Mesenteric fat pad (tissue), 1 donor: ENCODE measurements at places on chromosomes 3 and 15. TPM values are rescaled to one million over a fixed set of nuclear protein-coding genes. Genes with fewer than 3 reads are reported as not detected.
A peak's percentile ranks its signal among the peaks of the same experiment; 100 is the strongest.

Gene GRM7
- total RNA-seq: 0.16 TPM

DNA sequence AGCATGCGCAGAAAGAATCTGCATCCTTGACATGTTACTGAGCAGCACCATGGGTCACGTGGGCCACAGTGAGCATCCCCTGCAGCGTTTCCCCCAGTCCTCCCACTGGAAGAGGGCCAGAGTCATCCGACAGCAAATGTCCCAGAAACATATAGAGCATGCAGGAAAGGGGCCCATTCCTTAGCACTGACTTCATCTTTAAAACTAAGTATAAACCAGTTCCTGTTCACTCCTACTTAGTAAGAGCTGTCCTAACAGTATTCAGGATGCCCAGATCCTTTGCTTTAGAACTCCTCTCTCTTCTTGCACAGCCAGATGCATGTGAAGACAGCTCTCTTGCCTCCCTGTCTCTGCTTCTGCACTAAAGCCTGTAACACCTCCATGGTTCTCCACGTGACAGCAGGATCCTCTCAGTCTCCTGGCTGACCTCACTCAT, 79.3 kb upstream of the OXTR start:
- no peak for DNase-seq

DNA sequence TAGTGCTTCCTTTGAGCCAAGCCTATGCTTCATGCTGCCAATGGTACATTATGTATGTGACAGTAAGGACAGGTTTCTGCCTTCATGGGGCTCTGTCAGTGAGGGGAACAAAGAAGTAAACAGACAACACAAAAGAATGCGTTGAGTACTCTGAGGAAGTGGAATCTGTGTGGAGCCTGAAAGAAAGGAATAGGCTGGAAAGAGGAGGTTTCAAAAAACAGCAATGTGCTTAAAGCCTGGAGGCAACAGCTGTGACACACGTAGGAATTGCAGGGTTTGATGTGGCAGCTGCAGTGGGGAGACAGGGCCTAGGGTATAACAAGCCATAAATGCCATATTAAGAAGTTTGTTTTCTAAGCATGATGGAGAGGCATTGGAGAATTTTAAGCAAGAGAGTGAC, 316.7 kb downstream of the CLSTN2 start:
- DNase-seq: no peak

- DNase-seq: no peak
Observed at GRCh38 chr15:70459312-70459711, 304.0 kb downstream of the UACA start.

- DNase-seq: no peak
Observed at GRCh38 chr15:33104212-33104611, 90.3 kb downstream of the FMN1 start.

DNA sequence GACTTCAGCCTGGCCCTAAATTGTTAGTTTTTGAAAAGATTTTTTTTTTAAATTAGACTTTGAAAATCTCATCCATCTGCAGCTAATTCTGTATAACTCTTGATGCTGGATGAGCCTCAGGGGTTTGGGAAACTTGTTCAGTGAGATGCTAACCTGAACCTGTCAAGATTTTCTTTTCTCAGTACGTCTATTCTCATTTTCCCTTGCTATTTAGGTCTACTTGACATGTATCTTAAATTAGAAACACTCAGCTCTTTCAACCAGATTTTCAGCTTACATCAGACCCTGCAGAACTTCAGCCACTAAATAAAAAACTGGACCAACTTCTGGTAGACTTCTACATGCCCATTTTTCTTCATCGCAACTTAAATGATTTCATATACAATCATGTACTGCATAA, 61.4 kb downstream of the MFSD1 start:
- no peak for DNase-seq

DNA sequence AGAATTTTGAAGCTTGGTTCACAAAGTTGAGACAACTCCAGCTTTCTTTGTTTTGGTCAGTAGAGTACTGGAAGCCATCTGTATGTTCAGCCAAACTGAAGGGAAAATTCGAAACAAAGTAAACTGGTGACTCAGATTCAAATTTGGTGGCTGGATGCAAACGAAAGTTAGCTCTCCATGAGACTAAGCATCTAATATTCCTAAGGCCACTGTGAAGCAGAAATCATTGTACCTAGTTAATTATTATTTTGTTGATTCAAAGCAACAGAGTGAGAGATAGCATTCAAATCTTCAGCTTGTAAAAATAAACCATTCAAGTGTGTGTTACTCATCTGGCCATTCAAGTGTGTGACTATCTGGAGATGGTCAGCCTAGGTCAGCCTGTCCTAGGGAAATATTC, 42.1 kb downstream of the NR2F2 start:
- no peak for DNase-seq

DNA sequence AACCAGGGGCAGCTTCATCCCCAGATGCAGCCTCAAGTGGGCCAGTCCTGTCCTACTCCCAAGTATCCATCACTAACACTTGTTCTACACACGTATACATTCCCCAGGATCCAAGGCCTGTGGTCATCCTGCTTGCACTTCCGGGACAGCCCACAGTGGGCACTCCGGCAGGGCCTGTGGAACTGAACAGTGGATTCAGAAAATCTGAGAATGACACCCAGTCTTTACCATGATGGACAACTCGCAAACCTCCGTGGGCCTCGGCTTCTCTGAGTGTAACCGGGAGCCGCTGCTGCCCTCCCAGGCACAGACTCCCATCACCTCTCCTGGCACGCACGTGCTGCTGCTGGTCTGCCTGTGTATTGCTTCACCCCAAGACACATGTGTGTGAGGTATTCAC, 59.6 kb downstream of the ATP10A start:
- DNase-seq: peak; percentile 85

DNA sequence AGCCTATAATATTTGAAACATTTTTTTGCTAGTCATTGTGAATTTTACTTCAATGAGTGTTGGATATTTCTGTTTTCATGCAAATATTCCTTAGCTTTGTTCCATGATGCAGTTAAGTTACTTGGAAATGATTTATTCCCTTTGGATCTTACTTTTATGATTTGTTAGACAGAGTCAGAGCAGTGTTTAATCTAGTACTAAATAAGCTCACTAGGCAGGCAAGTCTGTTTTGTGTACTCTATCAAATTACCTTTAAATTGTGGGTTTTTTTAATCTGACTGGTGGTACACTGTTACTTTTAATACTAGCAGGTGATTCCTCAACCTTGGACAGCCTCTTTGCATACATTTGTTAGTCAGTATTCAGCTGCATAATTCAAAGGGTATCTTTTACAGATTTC, 173.3 kb upstream of the MBNL1 start:
- no peak for DNase-seq

DNA sequence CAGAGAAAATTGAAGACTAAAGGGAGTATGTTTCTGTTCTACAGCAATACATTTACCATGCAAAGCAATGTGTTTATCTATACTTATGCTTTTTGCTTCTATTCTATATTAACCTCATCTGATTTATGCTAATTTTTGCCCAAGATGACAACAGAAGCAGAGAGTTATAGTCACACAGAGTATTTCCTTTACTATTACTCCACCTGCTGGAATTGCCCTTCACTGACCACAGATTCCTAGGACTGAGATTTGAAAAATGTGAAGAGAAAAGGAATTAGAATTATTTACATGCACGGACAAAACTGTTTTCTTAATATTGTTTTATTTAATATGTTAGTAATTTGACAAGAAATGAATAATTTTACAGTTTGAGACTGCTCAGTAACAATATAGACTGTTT, 745.6 kb downstream of the VGLL3 start:
- no peak for DNase-seq
